ENCODE measurements at places on chromosomes 2 and 18. TPM values are rescaled to one million over a fixed set of nuclear protein-coding genes. Genes with fewer than 3 reads are reported as not detected.

The ABCB11 gene
- total RNA-seq = not detected

The BZW1 gene
- total RNA-seq = 180 TPM

The OR6B2 gene
- total RNA-seq = not detected

The BABAM2 gene
- total RNA-seq = 24.0 TPM

The EVX2 gene
- under 0.01 TPM for total RNA-seq

The KLF11 gene
- total RNA-seq = 11.5 TPM

The ZBTB7C gene
- 2.6 TPM for total RNA-seq

The RNF144A gene
- total RNA-seq = 16.2 TPM

The SERPINB13 gene
- total RNA-seq = not detected

The PLCL1 gene
- total RNA-seq = 12.5 TPM

The PTPRN gene
- total RNA-seq = not detected

The SLC40A1 gene
- 97.6 TPM for total RNA-seq

The POU3F3 gene
- 0.52 TPM for total RNA-seq

The LYPD1 gene
- total RNA-seq = 4.2 TPM

The CHST9 gene
- 0.52 TPM for total RNA-seq

The CFC1 gene
- total RNA-seq = not detected

The SERPINB12 gene
- total RNA-seq = not detected

The CTAGE1 gene
- not detected for total RNA-seq

The BIRC6 gene
- 216 TPM for total RNA-seq

The RGPD3 gene
- total RNA-seq = 0.52 TPM

The CRYBA2 gene
- not detected for total RNA-seq

The AGXT gene
- not detected for total RNA-seq

The CRYGD gene
- not detected for total RNA-seq

The TDRD15 gene
- not detected for total RNA-seq

The FAP gene
- total RNA-seq = 70.5 TPM

The CPLX4 gene
- not detected for total RNA-seq

The NEU2 gene
- total RNA-seq = not detected

The ZNF236 gene
- total RNA-seq = 17.2 TPM

The HOXD4 gene
- total RNA-seq = 1.0 TPM

Data from skeletal muscle tissue (tissue), 5 donors.